ENCODE measurements at places on chromosomes 5 and 9.
A peak's percentile ranks its signal among the peaks of the same experiment; 100 is the strongest.

GRCh38 chr9:115183436-115183835 lies 65.5 kb upstream of the TNC start:
- H3K36me3 ChIP-seq, result no peaks in the 10 kb centered on the region
- H3K27me3 ChIP-seq, result no peaks in the 10 kb centered on the region
- no peak overlapping the region for H3K27ac ChIP-seq
- H3K4me1 ChIP-seq, result no peaks in the 10 kb centered on the region

- DNase-seq, result no peak
- H3K36me3 ChIP-seq, result no peaks in the 10 kb centered on the region
- no peak overlapping the region for H3K4me3 ChIP-seq
- H3K4me1 ChIP-seq, result no peaks in the 10 kb centered on the region
- no peak overlapping the region for H3K27ac ChIP-seq
- no peaks in the 10 kb centered on the region for H3K27me3 ChIP-seq
These were observed 521.5 kb upstream of the WWC1 start for GRCh38 chr5:167769846-167770413.

- H3K27me3 ChIP-seq, result no peaks in the 10 kb centered on the region
- no peak for DNase-seq
- H3K36me3 ChIP-seq, result no peaks in the 10 kb centered on the region
- no peaks in the 10 kb centered on the region for H3K4me1 ChIP-seq
- H3K27ac ChIP-seq, result no peak overlapping the region
These were observed 535.6 kb upstream of the MEF2C start for GRCh38 chr5:89418407-89419085.

- H3K4me1 ChIP-seq, result no peaks in the 10 kb centered on the region
- DNase-seq, result no peak
- H3K27ac ChIP-seq, result no peak overlapping the region
- H3K36me3 ChIP-seq, result no peaks in the 10 kb centered on the region
- H3K27me3 ChIP-seq, result no peaks in the 10 kb centered on the region
These were observed 175.8 kb upstream of the CHD1 start for GRCh38 chr5:99104538-99105132.

GRCh38 chr5:125685771-125686170 lies 737.4 kb upstream of the GRAMD2B start:
- H3K36me3 ChIP-seq, result no peaks in the 10 kb centered on the region
- no peak overlapping the region for H3K4me3 ChIP-seq
- H3K4me1 ChIP-seq, result no peaks in the 10 kb centered on the region
- H3K27ac ChIP-seq, result no peak overlapping the region

GRCh38 chr9:85662573-85662972 lies 79.2 kb downstream of the AGTPBP1 start:
- no peaks in the 10 kb centered on the region for H3K4me1 ChIP-seq
- H3K4me3 ChIP-seq, result no peak overlapping the region
- H3K27me3 ChIP-seq, result no peaks in the 10 kb centered on the region
- no peak overlapping the region for H3K27ac ChIP-seq
- DNase-seq, result no peak

- no peaks in the 10 kb centered on the region for H3K27me3 ChIP-seq
- no peaks in the 10 kb centered on the region for H3K36me3 ChIP-seq
- no peak for DNase-seq
- no peak overlapping the region for H3K27ac ChIP-seq
These were observed 166.7 kb upstream of the SNX2 start for GRCh38 chr5:122608222-122608621.

GRCh38 chr5:142587354-142587965 lies 98.4 kb downstream of the FGF1 start:
- peak; percentile 16 for DNase-seq
- H3K27ac ChIP-seq, result no peak overlapping the region
- H3K4me1 ChIP-seq, result no peaks in the 10 kb centered on the region
- no peaks in the 10 kb centered on the region for H3K36me3 ChIP-seq

DNA sequence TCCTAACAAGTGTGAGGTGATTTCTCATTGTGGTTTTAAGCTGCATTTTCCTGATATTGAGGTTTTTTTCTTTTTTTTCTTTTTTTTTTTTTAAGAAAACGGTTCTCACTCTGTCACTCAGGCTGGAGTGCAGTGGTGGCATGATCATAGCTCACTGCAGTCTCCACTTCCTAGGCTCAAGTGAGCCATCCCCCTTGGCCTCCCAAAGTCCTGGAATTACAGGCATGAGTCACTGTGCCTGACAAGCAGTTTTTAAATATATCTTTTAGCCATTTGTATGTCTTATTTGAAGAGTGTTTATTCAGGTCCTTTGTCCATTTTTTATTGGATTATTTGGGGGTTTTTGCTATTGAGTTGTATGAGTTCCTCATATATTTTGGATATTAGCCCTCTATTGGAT lies 53.8 kb downstream of the GCNT1 start:
- H3K4me3 ChIP-seq, result no peak overlapping the region
- H3K27me3 ChIP-seq, result no peaks in the 10 kb centered on the region
- no peak overlapping the region for H3K27ac ChIP-seq
- no peak for DNase-seq
- H3K4me1 ChIP-seq, result no peaks in the 10 kb centered on the region

GRCh38 chr9:124489222-124489621 lies 18.0 kb downstream of the NR5A1 start:
- peaks cover 27% of the 10 kb centered on the region for H3K27me3 ChIP-seq
- no peak for DNase-seq
- H3K36me3 ChIP-seq, result no peaks in the 10 kb centered on the region
- no peak overlapping the region for H3K4me3 ChIP-seq

DNA sequence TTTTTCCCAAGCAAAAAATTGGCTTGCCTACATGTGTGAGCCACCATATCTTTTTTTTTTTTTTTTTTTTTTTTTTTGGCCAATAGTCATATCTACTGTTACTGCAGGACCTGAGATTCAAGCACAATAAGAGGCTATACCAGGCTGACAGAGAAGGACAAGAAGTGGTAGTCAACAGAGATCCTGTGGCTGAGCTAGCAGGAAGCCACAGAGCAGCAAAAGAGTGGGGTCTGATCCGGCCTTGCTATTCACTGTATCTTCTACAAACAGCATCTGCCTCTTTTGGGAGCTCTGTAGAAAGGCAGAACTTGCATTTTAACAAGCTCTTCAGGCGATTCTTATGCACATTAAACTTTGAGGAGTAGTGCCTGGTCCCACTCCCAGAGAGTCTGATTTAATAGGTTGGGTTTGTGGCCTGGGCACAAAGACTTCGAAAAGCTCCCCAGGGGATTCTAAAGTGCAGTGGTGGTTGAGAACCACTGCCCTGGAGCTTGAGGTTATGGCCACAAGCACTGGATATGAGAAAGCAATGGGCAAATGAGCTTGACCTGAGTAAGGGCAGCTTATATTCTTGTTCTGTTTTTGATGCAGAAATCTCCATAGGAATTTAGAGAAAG lies 162.8 kb downstream of the PIK3R1 start:
- H3K4me3 ChIP-seq, result no peak overlapping the region
- H3K4me1 ChIP-seq, result peaks cover 21% of the 10 kb centered on the region
- H3K36me3 ChIP-seq, result no peaks in the 10 kb centered on the region
- H3K27me3 ChIP-seq, result no peaks in the 10 kb centered on the region
- no peak for DNase-seq

DNA sequence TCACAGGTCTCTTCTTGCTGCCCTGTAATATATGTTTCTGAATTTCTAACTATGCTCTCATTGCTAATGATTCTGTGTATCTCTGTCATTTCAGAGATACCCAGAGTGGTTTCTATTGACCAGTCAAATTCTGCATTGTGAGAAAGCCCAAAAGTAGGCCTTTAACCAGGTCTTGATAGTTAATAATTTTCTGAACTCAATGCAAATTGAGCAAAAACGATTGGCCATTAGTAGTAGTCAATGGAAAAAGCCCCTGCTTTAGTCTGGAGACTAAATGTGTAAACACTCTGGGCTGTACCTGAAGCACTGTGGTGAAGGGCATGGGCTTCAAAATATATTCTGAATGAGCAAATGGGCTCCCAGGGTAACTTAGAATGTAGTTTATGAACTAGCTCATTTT lies 307.6 kb downstream of the ARL15 start:
- H3K27me3 ChIP-seq, result no peaks in the 10 kb centered on the region
- H3K4me3 ChIP-seq, result no peak overlapping the region
- H3K27ac ChIP-seq, result no peak overlapping the region
- H3K4me1 ChIP-seq, result no peaks in the 10 kb centered on the region
- DNase-seq, result no peak

GRCh38 chr5:164532235-164532900 lies 1026.9 kb downstream of the MAT2B start:
- no peak overlapping the region for H3K27ac ChIP-seq
- no peaks in the 10 kb centered on the region for H3K4me1 ChIP-seq
- no peaks in the 10 kb centered on the region for H3K36me3 ChIP-seq

GRCh38 chr5:65141493-65141892 lies 340.2 kb downstream of the ADAMTS6 start:
- H3K4me1 ChIP-seq, result no peaks in the 10 kb centered on the region
- DNase-seq, result no peak
- H3K27ac ChIP-seq, result no peak overlapping the region
- peaks cover 4% of the 10 kb centered on the region for H3K27me3 ChIP-seq
- H3K4me3 ChIP-seq, result no peak overlapping the region
- H3K36me3 ChIP-seq, result no peaks in the 10 kb centered on the region

- H3K4me3 ChIP-seq, result no peak overlapping the region
- no peaks in the 10 kb centered on the region for H3K27me3 ChIP-seq
- no peak for DNase-seq
These were observed 1019.5 kb upstream of the SEMA6A start for GRCh38 chr5:117594166-117594565.

GRCh38 chr9:8391566-8391965 lies 592.0 kb upstream of the DMAC1 start:
- H3K36me3 ChIP-seq, result no peaks in the 10 kb centered on the region
- no peak overlapping the region for H3K27ac ChIP-seq
- no peak overlapping the region for H3K4me3 ChIP-seq
- DNase-seq, result no peak
- H3K27me3 ChIP-seq, result no peaks in the 10 kb centered on the region
- no peaks in the 10 kb centered on the region for H3K4me1 ChIP-seq

DNA sequence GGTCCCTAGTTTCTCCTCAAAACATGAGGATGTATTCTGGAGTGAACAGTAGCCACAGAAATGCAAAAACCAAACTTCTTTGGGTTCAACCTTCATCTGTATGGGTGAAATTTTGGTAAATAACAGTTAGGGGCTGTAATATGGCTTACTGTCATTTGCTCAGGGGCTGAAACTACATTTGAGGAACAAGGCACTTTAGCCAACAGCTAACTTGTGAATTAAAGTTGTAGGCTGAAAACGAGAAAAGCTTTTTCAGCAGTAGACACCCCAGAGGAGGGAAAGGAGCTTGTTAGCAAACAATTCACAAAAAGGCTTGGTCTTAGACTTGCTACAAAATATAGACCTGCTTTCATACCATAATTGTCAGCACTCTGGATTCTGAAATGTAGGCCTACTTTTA lies 6.6 kb downstream of the TMEM171 start:
- no peak overlapping the region for H3K4me3 ChIP-seq
- no peaks in the 10 kb centered on the region for H3K36me3 ChIP-seq
- DNase-seq, result no peak
- H3K4me1 ChIP-seq, result peaks cover 2% of the 10 kb centered on the region
- H3K27me3 ChIP-seq, result peaks cover 9% of the 10 kb centered on the region

DNA sequence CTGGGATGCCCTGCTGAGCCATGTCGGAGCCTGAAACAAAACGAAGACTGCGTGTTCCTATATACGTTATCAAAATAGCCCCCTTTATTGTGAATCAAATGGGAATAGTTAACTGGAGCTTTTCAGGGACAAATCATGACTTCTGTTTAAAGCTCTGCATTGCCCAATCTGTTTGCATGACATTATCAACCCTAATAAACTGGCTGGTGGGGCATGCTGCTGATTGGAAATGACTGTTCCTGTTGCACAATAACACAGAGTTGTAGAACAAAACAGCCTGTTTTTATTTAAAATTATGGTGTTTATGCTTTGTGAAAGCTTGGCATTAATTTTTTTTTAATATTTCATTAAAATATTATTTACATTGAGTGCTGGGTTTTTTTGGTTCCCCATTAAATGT lies 215.5 kb downstream of the TMEM167A start:
- no peaks in the 10 kb centered on the region for H3K36me3 ChIP-seq
- H3K27me3 ChIP-seq, result no peaks in the 10 kb centered on the region
- H3K4me1 ChIP-seq, result no peaks in the 10 kb centered on the region
- no peak for DNase-seq
- no peak overlapping the region for H3K4me3 ChIP-seq

DNA sequence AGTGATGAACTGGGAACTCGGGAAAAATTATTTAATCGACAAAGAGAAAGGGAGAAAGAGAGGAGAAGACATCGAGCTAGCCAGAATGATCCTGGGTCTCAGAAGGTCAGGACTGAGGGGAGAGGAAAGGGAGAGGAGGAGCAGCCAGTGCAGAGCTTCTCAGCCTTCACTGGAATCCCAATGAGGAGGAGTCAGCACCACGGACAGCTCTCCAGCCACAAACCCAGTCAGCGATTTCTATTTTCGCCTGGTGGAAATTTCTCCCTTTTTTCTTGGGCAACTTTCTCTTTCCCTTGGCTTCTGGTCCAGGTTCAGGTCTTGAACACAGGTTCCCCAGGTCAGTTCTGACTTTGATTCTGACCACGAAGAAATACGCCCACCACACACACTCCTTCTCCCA lies 1.6 kb upstream of the BRINP1 start:
- H3K4me1 ChIP-seq, result no peaks in the 10 kb centered on the region
- H3K27ac ChIP-seq, result no peak overlapping the region
- DNase-seq, result no peak
- no peak overlapping the region for H3K4me3 ChIP-seq

- H3K27ac ChIP-seq, result no peak overlapping the region
- H3K4me3 ChIP-seq, result no peak overlapping the region
- H3K4me1 ChIP-seq, result no peaks in the 10 kb centered on the region
- DNase-seq, result no peak
- H3K27me3 ChIP-seq, result no peaks in the 10 kb centered on the region
These were observed 164.8 kb upstream of the VCAN start for GRCh38 chr5:83306572-83307241.

DNA sequence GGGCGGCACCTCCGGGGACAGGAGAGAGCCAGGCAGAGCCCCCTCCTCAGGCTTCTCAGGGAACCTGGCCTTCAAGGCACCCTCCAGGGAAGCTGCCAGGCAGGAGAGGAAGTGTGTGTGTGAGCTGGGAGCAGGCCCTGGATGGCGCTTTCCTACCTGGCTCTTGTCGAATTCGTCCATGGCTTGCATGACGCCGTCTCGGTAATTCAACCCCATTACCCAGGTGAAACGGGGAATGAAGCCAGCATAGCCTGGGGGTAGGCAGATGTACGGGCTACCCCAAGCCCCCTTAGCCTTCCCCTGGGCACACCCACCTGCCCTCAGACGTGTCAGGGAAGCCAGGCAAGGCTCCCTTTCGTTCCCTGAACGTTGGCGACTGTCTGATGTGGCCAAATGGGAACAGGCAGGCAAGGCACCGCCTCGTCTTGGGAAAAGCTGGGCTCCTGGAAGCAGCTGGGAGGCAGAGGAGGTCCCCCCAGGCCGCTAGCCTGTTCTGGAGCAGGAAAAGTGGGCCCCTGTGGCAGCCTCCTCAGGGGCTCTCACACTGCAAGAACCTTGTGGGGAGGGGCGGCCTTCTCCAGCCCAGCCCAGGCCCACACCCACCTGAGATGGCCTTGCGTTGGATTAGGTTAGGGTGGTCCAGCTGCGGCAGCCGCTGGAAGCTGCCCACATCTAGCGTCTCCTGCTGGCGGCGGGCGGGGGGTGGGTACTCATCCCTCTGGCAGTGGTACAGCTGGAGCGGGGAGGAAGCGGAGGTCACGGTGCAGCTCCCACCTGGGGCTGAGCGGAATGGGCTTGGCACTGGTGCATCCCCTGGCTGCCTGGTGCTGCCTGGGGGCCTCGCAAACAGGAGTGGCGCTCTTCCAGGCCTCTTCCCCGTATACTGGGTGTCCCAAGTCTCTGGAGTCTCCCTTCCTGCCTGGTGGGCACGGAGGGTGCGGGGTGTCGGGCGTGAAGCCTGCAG lies 3.7 kb downstream of the TUBB4B start:
- H3K36me3 ChIP-seq, result peaks cover 19% of the 10 kb centered on the region
- no peak for DNase-seq
- H3K4me1 ChIP-seq, result peaks cover 2% of the 10 kb centered on the region
- no peak overlapping the region for H3K27ac ChIP-seq
